Breast epithelium (tissue), 4 donors: ENCODE measurements at places on chromosomes 6 and 20.

GRCh38 chr6:43196337-43196736 lies 14.3 kb downstream of the CUL9 start:
- peak; percentile 5 for DNase-seq

- DNase-seq, result no peak
Observed at GRCh38 chr6:83443516-83443915, 12.7 kb upstream of the ME1 start.

DNA sequence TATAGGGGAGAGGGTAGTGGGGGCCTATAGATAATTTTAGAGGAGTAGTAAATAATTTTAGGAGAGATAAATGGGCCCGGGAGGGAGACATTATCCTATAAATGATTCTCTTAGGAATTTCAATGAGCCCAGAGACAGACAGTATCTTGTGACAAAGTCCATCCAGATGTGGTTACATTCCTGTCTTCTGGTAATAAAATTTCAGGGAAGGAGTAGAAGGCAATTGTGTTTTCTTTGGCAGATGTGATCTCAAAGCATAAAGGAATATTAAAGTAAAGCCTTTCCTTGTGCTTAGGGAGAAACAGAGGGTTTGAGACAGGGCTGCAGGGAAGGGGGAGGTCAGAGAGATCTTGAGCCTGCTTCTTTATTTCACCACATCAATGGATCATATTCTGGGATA lies 979.8 kb upstream of the GJE1 start:
- DNase-seq, result no peak

DNA sequence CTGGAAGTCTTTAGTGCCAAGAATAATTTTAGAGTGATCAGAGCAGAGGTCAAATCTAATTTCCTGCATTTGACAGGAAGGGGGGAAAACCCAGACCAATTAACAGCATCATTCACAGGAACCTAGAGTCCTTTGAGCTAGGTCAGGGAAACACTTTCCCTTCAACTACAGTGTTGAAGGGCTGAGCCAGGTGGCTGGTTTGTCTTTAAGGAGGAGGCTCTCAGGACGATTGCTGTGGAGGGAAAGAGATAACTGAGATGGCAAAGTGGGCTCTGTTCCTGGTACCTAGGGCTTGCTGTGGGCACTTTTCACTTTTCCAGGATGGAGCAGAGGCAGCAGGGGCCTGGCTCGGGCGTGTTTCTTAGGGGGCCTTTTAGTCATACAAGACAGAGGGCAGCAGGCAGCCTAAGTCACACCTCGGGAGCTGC lies 111.9 kb downstream of the SCML4 start:
- no peak for DNase-seq

GRCh38 chr6:55293116-55293515 lies 34.2 kb upstream of the GFRAL start:
- DNase-seq, result no peak

GRCh38 chr20:52619671-52620070 lies 352.5 kb upstream of the TSHZ2 start:
- DNase-seq, result no peak

DNA sequence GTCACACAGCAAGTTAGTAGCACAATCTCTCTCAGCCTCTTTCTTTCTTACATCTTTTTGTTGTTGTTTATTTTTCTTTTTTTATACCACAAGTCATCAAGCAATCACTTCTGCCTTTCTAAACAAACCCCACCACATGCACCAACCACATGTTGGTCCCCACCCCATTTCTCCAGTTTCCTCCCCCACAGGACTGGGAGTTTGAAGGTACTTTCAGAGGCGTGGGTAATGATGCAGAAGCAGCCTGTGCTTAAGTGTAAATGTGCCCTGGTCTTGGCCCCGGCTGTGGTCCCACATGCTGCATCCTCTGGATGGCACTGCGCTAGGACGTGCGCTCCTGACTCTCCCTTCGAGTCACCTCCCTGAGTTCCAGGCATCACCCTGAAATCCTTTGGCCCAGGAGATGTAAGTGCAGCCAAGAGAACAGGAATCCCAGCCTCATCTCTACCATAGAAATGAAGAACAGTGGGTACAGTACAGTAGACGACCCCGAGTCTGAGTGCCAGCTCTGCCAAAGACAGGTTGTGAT lies 5.7 kb downstream of the HCK start:
- DNase-seq, result no peak

- DNase-seq, result no peak
Observed at GRCh38 chr6:36650848-36651478, 27.6 kb upstream of the CDKN1A start.

DNA sequence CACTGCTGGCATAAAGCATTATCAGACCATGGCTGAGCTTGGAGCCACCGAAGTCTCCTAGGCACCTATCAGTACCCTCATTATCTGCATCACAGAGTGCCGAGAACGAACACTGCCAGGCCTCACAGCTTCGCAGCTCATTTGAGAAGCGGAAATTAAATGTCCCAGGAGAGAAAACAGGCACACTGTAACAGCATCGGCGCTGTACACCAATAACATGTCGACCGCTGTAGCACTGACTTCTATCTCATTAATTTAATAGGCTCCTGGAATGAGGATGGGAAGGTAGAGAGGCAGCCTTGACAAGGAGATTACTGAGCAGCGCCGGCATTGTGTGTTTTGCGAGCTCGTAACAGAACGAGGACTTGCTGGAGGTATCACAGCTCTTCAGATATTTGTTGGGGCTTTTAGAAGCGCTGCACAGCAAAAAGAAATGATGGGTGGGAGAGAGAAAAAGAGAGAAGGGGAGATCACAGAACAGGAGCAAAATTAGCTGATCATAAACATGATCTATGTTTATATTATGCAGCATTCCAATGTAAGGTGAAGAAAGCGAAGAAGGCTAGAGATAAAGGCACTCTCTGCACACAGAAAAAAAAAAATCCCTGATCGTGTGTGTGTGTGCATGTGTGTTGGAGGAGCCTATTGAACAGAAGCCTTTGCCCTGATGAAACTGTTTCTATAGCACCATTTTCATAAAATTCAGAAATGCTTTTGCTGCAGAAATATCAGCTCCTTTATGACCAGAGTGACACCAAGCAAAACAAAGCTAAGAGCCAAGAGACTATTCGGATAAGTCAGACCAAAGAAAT lies 29.2 kb downstream of the ID4 start:
- no peak for DNase-seq

- no peak for DNase-seq
Observed at GRCh38 chr20:43682446-43682845, 15.5 kb downstream of the MYBL2 start.
